ENCODE measurements at places on chromosomes 7 and 10.

DNA sequence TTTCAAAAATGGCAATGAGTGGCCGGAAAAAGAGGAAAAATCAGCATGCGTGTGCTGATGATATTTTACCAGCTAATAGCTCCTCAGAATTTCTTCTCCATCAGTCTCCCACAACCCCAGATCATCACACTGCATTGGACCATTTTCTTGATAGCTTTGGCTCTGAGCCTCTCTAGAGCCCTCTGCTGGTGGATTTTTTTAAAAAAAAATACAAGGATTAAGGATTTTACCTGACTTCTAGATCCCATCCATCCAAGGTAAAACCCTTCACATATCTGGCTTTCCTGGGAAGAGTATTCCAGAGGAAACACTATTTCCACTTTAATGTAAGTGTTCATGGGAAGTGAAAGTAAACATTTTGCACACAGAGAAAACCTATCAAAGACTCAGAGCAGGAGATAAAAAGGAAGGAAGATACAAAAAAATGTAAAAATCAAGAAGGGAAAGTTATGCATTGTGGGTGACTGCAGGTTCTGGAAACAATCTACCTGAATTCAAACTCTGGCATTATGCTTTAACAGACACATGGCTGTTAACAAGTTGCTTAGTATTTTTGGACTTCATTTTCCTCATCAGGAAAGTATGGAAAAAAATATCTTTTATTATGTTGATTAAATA is 380.9 kb downstream of the LRRTM3 start:
- DNase-seq: no peak

DNA sequence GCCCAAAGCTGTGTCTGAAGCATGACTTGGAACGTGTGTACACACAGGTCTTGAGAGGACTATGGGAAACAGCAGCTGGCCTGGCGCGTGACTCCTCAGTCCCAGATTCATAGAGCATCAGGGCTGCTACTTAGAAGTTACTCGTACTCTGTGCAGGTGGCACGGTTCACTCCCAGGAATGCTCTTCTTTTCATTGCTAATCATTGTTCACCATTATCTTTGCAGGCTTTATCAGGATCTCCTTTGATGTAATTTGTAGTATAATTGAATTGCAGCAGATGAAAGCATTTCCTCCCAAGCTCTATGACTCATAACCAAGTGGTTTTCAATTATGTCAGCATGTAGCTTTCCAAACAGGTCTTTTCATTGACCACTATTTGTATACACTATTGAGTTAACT is 938.9 kb downstream of the NRG3 start:
- no peak for DNase-seq

DNA sequence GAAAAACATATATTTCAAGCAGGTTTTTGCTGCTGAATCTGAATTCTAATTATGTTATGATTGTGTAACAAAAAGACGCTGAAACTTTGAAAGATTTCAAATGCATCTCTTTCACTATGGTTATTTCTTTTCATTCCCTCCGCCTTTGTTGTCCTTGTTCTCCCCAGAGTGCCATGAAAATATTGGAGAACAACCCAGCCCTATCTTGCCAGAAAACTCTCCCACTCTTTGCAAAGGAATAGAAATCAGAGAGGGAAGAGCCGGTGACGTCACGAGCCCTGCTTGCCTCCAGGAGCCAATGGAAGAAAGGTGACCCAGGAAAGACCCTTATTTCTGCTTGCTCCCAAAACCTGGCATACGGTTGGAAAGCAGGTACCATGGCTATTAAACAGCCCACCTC is 3.4 kb downstream of the GFRA1 start:
- DNase-seq: no peak

DNA sequence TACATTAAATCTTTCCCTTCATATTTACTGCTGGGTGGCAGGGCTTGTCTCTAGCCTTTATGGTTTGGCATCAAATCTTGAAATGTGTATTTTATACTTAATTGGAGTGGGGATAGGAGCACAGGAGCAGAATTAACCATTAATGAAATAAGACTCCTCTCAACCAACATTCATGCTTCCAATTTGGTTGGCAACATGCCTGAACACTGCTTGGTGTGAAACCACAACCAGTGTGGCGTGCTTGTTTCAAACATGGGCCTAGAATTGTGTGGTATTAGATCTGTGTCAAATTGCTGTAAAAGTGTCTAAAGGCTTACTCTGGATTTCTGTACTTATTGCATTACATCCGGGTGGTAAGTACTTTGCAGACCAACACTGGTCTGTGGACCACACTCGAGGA is 25.1 kb upstream of the VPS41 start:
- no peak for DNase-seq

- DNase-seq: no peak
Observed at GRCh38 chr10:84317174-84317573, 11.2 kb upstream of the CCSER2 start.

- no peak for DNase-seq
Observed at GRCh38 chr10:3716093-3716492, 68.9 kb downstream of the KLF6 start.

- DNase-seq: peak; percentile 82
Observed at GRCh38 chr10:2885288-2886278, 181.8 kb upstream of the PFKP start.

DNA sequence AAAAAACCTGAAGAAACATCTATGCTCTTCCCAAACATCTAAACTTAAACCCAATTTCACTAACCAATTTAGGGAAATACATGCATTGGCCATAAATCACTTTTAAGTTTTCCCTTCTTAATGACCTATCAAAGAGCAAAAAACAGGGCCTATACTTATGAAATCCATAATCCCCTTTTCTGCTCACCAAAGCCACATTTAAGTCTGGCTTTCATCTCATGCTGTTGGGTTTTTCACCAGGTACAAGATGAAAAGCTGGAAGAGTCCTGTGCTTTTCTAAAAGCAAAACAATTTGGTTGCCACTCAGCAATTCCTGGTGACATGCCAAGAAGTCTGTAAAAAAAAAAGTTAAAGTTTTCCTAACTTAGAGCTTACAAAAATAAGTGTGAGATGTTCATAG is 92.6 kb downstream of the HPSE2 start:
- DNase-seq: no peak

- no peak for DNase-seq
Observed at GRCh38 chr7:55483046-55483445, 89.3 kb downstream of the VOPP1 start.

- DNase-seq: no peak
Observed at GRCh38 chr7:151882734-151883133, 5.8 kb upstream of the PRKAG2 start.

GRCh38 chr10:96910488-96911395 is 78.6 kb downstream of the LCOR start:
- no peak for DNase-seq

- DNase-seq: no peak
Observed at GRCh38 chr7:31864646-31865045, 177.6 kb downstream of the PPP1R17 start.

DNA sequence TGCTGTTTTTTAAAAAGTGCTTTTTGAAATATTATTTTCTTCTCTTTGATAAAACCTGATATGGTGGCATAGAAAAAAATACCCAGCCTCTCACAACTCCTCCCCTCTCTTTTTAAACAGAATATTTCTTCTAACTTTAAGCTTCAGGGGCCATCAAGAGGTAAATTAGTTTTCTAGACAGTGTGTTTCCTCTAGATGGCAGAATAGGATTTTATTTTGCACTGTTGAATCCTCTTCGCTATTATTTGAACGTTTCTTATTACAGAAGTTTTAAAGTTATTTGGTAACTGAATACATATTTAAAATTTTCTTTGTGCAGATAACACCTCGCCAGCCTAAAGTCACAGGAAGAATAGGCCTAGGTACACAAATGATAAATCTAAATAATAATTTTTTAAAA is 30.3 kb downstream of the ARL5B start:
- DNase-seq: no peak

GRCh38 chr10:73517166-73517888 is 21.5 kb upstream of the PPP3CB start:
- DNase-seq: no peak

DNA sequence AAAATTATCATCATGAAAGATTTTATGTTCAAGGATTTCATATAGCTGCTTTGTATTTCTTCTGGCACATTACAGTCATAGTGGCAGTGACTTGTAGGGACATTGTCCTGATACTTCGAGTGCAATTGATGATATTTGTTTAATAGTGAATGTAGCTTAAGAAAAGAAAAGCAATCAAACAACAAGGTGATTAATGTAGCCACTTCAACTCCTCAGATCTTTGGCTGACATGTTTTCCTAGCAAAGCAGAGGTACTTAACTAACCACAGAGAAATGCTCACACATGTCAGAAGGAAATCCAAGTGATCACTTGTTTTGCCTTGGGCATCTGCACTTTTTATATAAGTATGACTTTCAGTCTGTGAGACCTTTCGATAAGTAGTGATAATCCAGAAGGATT is 470.3 kb downstream of the AUTS2 start:
- DNase-seq: no peak

DNA sequence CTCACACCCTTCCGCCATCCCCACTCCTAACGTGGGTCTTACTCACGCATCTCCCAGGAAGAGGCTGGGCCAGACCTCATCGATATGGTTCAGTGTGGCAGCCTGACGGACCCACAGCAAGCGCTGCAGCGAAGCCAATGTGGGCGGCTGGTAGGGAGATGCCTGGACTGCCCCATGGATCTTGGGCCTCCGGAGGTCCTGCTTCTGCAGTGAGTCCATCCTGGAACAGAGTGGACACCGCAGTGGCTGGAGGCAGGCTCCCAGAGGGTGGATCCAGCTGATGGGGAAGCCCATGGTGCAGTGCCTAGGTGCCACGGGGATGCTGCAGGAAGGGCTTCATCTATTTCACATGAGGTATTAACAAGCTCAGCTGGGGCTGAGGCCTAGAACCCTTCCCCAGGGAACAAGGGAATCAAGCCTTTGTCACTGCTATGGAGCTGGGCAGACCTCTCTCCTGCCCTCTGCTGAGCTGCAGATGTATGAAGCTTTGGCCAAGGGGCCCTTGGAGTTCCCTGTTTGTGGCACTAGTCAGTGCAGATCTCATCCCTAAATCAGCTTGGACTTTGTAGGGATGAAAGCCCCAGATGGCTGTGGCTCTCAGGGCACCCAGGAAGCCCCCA is 13.7 kb upstream of the SAMD8 start:
- no peak for DNase-seq

- DNase-seq: no peak
Observed at GRCh38 chr10:78458983-78459638, 425.4 kb downstream of the RPS24 start.

- peak; percentile 85 for DNase-seq
Observed at GRCh38 chr10:30999070-30999712, 32.5 kb downstream of the ZNF438 start.

DNA sequence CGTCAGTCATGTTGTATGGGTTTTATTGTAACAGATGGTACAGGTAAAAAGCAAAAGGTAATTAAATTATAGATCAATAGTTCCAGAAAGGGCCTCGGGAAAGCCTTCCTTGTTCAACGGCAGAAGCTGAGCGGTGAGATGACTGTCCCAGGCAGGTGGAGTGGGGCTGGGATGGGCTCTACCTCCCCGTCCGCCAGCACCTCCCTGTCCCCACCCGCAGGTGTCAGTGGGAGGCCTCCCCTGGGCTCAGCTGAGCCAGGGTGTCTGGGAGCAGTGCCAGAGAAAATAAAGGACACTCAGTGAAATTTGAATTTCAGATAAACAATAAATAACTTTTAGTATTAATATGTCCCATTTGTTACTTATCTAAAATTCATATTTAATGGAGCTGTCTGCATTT is 58.9 kb downstream of the CLRN3 start:
- DNase-seq: no peak

DNA sequence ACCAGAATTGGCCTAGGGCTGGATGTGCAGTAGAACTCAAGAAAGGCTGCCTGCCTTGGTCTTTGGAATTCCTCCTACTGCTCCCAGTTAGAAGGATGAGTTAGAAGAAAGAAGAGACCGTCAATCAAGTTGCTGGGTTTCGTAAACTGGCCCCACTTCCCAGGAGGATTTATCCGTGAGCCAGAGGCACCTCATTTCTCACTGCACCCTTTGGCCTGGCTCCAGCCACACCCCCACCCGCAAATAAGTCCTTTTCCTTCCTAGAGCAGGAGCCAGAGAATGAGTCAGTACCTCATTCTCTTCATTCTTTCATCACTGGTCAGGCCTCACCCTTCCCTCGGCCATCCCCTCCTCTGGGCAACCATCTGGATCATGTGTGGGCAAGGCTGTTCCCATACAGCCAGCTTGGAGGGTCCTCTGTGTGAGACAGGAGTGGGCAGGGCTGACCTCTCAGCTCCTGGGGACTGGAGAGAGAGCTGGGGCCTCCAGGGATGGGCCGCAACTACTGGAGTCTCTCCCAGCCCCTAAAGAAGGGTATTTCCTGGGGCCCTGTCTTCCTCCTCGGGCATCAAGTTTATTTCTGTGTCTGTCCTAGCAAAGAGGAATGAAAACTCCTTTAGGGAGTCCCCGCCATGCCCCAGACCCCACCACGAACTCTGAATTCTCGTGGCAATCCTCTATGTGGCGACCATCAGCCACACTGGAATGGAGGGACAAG is 87.2 kb upstream of the DUSP5 start:
- DNase-seq: no peak

DNA sequence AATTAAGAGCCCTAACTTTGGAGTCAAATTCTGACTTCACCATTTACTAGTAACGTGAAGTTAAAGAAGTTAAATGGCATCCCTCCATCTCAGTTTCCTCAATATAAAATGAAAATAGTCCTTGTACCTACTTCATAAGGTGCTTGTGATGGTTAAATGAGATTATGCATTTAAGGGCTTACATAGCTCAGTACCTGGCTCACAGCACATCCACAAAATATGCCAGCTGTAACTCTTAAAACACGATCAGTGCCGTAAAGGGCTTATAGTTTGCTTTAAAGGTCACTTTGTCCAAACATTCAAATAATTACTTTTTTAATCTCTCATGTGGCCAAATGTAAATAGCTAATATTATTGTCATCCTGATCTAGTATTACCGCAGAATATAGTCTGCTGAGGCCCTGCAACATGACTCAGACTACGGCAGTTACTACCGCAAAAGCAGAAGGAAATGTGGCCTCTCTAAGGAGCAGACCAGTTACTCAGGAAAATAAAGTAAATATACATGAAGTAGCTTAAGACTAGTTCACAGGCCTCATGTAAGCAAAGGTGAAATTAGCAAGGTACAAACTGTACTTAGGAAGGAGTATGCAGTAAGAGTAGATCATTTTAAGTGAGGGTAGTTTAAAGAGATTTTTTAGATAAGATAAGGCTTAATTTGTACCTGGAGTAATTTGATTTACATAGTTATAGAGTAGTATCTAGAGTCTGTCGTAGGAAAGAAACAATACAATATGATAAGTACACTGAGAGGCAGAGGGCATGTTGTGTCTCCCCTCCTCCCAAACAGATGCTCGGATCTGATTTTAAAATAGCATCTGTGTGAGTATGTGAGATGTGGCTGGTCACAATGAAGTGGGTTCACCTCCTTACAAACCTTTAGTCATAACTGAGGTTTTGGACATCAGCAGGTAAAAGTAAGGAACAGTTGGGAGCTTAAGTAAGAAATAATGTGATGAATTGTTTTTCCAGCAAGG is 13.1 kb downstream of the CASP2 start:
- no peak for DNase-seq

DNA sequence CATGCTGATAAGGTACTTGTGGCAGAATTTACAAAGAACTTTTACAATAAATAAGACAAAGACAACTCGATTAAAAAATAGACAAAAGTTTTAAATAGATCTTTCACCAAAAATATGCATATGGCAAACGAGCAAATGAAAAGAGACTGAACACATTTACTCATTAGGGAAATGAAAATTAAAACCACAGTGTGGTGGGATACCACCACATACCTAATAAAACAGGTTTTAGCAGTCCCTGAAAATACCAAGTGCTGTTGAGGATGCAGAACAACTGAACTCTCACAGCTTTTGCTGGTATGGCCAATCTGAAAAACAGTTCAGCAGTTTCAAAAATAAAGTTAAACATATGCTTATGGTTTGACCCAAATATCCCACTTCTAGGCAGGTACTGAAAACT is 205.4 kb upstream of the ADO start:
- DNase-seq: no peak
